ENCODE measurements at places on chromosomes 5 and 9. TPM values are rescaled to one million over a fixed set of nuclear protein-coding genes. Genes with fewer than 3 reads are reported as not detected.

DNA sequence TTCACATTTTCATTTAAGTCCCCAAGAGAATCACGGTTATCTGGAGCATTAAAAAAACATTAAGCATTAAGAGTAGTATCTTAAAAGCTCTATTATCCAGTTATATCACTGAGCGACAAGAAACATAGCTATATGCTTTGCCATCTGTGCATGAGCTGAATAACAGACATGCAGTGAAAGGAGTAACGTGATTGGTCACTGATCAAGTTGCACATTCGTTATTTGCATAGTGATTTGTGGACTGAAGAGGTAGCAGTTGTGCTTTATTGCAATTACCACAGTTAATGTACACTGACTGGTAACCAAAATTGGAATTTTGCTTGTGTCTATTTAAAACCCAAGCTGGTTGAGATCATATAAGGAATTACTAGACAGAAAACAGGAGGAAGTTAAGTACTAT is 107.4 kb downstream of the MCTP1 start:
- DNase-seq = no peak

Gene ARHGAP26
- polyA plus RNA-seq = 37.1 TPM

GRCh38 chr9:129175515-129175824 is 2.6 kb downstream of the IER5L start:
- DNase-seq = no peak

DNA sequence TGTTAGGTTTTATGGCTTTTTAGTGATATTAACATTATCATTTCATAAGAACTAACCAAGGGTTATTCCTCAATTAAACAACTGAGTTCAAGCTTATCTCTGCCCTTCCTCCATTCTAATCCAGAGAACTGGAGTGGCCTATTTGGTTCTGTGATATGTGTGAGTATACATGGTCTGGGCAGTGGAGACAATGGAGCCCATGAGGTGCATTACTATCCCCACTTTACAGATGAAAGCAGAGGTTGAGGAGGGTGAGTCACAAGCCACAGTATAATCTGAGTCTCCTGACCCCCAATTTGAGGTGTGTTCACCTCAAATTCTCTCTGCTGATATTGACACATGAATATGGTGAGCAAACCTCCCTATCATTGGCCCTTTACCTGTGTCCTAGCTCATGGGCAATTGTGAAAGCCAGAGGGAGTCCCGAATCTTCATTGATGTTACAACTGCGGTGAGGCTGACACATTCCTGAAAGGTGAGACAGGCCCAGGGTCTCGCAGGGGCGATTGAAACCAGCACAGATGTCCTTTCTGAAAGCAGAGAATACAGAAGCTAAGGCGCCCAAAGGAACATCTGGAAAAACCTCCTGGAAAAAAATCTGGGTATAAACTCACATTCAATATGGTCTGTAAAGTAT is 217.2 kb downstream of the TARS1 start:
- DNase-seq = no peak

DNA sequence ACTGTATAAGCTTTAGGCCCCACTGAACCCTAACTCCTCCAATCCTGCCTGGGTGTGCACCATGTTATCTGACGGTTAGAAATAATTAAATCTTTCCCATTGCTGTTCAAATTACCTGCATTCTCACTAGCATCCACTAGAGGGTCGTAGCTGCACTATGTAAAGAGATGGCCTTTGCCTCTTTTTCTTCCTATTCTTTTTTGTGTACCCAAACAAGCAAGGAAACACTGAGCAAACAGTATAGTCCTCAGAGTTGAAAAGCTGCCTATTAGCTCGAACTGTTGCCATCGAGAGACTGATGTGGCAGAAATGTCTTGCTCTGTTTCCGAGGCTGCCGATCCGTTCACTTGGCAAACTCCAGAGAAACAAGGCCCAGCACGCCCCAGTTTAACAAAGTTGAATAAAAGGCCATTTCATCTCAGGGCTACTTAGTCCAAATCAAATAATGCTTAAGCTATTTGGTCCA is 163.8 kb upstream of the TRPM3 start:
- DNase-seq = peak; percentile 3

- DNase-seq = no peak
Measured at GRCh38 chr5:39137819-39138451, 63.7 kb upstream of the RICTOR start.

Gene NTRK2
- polyA plus RNA-seq = not detected

Gene LCN1
- polyA plus RNA-seq = not detected

GRCh38 chr5:93126634-93127033 is 454.4 kb downstream of the NR2F1-AS1 start:
- no peak for DNase-seq

Data from CD8-positive, alpha-beta memory T cell (primary cell).